Hematopoietic multipotent progenitor cell treated with erythropoietin and hydrocortisone succinate and interleukin-3 and kit ligand, for 6 days (in vitro differentiated cells): ENCODE measurements at places on chromosomes 12 and 14.

- no peak for DNase-seq
Observed at GRCh38 chr12:65875640-65876071, 51.4 kb downstream of the HMGA2 start.

- DNase-seq, result no peak
Observed at GRCh38 chr12:98870504-98870903, 225.4 kb downstream of the APAF1 start.

DNA sequence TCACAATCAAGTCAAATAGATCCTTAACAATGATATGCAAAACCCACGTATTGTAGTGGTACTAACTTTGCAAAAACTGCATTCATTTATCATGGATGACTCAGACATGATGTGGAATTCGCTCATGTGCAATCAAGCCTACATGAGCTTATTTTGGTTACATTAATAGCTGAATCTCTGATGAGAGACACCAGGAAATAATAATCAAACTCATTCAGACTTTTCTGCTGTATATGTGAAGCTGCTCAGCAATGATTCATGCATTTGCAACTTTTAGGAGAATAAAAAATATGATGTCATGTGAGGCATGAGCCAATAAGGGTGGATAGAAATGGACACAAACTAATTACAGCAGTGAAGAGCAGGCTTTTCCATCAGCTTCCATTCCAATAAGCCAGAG is 1075.8 kb upstream of the TMEM132C start:
- no peak for DNase-seq

DNA sequence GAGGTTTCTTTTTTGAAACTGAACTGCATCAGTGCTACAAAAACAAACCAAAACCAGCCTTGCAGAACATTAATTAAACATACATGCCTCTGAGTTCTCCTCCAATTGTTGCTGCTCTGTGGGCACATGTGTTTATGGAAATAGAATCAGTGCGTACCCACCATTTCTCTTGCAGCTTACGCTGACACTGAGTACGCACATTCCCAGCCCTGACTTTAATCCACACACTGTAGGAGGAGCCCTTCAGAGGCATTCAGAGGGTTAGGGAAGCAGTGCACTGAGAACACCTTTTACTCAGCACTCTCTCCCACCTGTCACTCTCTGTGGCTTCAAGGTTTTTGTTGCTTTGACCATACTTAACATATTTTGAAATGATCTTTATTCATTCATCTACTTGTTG is 250.5 kb upstream of the PWP1 start:
- DNase-seq, result no peak

DNA sequence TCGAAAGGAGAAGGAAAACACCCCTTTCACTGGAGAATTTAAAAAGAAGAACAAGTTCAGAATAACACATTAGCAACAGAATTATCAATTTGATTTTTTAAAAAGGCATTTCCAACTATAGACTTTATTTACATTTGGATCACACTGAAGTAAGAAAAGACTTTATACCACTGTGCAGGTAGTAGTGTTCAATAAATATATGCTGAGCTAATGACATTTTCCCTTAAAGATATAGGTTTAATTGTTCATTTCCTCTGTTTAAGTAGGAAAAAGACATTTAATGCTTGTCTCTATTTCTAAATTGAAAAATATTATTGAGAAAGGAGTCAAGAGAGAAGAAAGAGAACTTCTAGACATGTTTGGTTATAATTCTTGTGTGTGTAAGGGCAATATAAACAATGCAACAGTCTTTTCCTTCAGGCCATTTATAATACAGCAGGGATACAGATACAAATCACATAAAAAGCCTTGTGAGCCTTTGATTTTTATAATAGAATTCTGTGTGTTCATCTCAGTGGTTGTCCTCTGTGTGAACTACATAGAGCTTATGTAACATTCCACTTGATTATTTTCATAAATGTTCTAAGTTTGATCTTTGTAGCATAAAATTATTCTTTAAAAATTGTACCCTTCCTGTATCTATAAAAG is 48.7 kb upstream of the PZP start:
- no peak for DNase-seq

- DNase-seq, result peak; percentile 63
Observed at GRCh38 chr12:53481939-53482586, 17.2 kb downstream of the MAP3K12 start.
